ENCODE measurements at places on chromosomes 2 and 18.

DNA sequence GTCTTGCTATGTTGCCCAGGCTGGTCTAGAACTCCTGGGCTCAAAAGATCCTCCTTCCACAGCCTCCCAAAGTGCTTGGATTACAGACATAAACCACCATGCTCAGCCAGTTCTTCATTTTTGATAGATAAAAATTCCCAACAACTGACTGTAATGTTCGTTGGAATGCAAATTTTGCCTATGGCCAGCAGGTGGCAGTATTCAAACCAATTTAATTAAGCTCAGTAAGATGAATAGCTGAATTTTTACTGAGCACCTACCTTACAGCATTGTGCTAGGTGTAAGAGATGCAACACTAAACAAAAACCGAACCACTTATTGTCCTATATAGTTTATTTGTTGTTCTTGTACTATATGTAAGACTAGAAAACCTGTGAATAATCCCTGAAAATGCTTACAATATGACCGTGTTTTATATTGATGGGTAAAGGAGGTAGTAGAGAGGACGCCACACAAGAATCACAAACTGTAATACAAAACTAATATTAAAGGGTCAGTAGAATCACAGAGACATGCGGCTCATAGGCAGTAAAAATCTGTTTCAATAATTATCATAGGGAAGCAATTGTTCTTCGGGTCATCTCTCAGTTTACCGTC lies 8.2 kb upstream of the TMEM182 start:
- no peak for DNase-seq

GRCh38 chr2:8993196-8993901 lies 10.1 kb downstream of the MBOAT2 start:
- no peak for DNase-seq

GRCh38 chr18:395456-396250 lies 104.8 kb downstream of the COLEC12 start:
- no peak for DNase-seq

- DNase-seq, result no peak
These were observed 6.9 kb downstream of the YES1 start for GRCh38 chr18:805008-805754.

- no peak for DNase-seq
These were observed 234.0 kb downstream of the ZNF407 start for GRCh38 chr18:74831571-74832250.

DNA sequence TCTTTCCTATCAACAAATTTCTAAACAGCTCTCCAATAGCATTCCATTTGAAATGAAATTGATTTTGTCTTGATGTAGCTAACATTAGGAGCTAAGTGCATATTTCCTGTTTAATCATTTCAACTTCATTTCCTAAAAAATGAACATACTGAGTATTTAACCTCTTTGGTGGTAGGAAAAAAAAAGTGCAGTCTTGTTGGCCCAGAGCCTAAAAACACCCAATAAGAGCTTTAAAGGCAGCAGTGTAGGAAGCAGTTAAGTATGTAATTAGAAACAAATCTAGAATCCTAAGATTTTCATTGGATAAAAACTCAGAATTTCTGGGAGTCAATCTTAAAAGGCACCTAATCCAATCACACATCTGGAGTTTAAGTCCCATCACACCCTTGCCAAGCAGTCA lies 71.0 kb upstream of the RBMS1 start:
- DNase-seq, result no peak

DNA sequence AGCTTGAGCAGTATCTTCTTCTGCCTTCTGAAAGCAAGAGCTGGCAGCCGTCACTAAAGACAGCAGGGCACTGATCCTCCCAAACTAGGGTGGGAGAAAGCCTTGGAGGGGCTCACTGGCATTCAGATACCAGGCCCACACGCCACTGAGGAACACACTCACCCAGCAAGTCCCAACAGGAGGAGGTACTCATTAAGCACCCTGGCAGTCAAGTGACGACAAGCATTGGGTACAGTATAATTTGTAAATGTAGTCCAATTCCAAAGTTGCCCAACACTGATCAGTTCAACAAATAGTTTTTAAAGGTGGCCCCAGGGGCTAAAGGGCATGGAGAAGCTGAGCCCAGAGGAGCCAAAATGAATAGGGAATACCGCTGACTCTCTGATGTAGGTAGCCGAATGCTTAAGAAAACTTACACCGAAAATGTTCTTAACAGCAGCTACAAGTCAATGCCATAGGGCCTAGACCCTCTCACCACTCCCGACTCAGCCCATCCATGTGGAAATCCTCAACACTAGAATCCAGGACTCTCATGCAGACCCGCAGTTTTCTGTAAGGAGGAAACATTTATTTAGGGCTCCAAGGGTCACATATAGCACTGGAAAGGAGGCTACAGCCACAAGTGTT lies 9.9 kb downstream of the LIMS2 start:
- no peak for DNase-seq

DNA sequence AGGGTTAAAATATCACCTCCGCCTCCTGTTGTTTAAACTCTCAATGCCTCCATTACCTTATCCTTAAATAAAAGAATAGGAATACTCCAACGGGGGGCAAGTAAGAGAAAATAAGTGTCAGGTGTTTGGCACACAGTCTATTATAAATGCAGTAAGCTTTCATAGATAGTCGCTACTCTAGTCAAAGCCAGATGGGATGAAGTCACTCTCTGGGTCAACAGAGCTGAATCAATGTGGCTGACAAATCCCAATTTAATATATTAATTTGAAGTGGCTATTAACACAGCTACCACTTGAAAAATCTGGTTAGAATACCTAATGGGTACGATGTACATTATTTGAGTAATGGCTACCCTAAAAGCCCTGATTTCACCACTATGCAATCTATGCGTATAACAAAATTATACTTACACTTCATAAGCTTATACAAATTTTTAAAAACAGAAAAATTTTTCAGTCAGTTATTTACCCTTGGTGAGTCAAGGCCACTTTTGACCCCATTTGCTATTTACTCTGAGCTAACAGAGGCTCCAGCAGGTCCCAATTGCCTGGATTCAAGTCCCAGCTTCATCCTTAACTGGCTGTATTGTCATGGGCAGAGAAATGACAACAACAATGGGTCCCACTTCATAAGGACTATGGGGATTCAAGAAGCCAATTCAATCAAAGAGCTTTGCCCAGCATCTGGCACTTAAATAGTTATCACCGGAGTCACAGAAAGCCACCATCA lies 167.5 kb upstream of the PID1 start:
- no peak for DNase-seq

- no peak for DNase-seq
These were observed at the start of gene PXDN for GRCh38 chr2:1744446-1745170. TSS of gene PXDN (minus strand) at chr2:1744515. CDS start at chr2:1744455, 60 bp downstream.

GRCh38 chr2:143847257-143847656 lies 672.7 kb downstream of the ZEB2 start:
- DNase-seq, result no peak

- no peak for DNase-seq
These were observed 66.7 kb upstream of the NT5C1B start for GRCh38 chr2:18656048-18656447.

DNA sequence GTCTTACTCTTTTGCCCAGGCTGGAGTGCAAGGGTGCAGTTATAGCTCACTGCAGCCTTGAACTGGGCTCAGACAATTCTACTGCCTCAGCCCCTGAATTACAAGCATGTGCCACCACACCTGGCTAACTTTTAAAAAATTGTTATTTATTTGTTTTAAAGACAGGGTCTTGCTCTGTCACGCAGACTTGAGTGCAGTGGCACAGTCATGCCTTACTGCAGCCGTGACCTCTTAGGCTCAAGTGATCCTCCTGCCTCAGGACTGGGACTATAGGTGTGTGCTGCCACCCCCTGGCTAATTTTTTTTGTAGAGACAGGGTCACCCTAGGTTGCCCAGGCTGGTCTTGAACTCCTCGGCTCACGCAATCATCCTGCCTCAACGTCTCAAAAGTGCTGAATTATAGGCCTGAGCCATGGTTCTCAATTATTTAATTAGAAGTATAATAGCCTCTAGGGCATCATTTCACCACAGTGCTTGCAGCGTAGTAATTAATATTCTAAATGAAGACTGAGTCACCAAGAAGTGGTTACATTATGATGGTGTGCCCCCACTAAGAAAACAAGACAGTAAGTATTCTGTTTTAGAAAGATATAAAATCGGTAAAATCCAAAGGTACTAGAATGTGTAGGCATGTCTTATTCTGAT lies 69.6 kb downstream of the EML4 start:
- DNase-seq, result peak; percentile 11

DNA sequence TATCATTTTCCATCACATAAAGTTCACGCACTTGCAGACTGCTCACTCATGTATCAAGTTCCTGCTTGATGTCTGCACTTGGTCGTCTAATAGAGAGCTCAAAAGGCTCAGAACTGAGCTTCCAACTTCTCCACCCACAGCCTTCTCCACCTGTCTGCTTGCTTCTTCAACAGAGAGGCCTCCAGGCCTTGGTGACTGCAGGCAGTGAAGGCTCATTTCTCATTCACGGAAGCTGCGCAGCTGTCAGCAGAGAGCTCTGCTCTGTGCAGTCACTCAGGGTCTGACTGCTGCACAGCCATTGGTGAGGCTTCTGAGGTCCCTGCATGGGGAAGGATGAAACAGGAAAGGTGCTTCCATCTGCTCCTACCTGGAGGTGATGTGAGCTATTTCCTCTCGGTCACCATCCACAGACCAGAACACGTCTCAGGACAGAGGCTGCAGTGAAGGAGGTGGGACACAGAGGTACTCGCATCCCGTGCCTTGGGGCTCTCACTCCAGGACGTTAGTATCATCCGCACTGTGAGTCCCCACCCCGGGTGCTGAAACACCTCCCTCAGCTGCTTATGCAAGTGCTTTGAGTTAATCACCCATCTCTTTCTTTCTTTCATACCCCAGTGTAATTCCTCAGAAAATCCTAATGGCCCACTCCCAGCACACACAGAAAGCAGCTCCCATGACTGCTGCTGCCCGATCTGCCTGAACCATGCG lies 126.2 kb downstream of the TMEM18 start:
- no peak for DNase-seq

- no peak for DNase-seq
These were observed 12.3 kb upstream of the DNAJB2 start for GRCh38 chr2:219266886-219267285.

All from stimulated activated CD4-positive, alpha-beta T cell treated with anti-CD3 and anti-CD28 coated beads, Interleukin-1b, Interleukin-23, amount 100 ng/mL, for 1 hour (primary cell).